Activated T-helper 1 cell treated with anti-CD3 and anti-CD28 coated beads, Interleukin-12 subunit alpha, Interleukin-12 subunit beta, Interleukin-2, Interleukin-4 antibody, amounts not matched to agents 30 ng/mL and 10 ng/mL and 1 ng/mL, durations not matched to agents 14 hours and 24 hours and 36 hours (primary cell): ENCODE measurements at places on chromosomes 2 and 18.

- H3K36me3 ChIP-seq, result no peaks in the 10 kb centered on the region
- DNase-seq, result no peak
- no peak overlapping the region for H3K27ac ChIP-seq
- no peak overlapping the region for H3K4me3 ChIP-seq
- H3K4me1 ChIP-seq, result no peaks in the 10 kb centered on the region
Measured at GRCh38 chr18:74468547-74469061, 11.5 kb upstream of the DIPK1C start.

DNA sequence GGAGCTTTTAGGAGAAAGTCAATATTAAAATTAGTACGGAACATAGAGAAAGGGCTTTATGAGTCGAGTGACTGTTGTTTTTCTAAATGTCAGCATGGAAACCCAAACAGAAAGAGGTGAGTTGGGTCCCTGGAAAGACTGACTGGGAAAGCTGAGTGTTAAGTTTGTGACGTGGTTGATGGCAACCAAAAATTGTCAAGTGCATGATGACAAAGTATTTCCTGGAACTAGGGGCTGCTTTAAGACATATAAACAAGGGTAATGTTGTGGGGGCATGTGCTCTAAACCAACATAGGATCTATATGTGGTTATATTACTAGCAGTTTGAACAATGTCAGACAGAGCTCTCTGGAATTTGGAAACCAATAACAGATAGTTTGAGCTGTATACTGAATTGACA lies 50.9 kb upstream of the GPD2 start:
- DNase-seq, result no peak
- peaks cover 4% of the 10 kb centered on the region for H3K27me3 ChIP-seq
- no peak overlapping the region for H3K4me3 ChIP-seq
- H3K27ac ChIP-seq, result peak overlapping the region; percentile 75
- no peaks in the 10 kb centered on the region for H3K36me3 ChIP-seq

DNA sequence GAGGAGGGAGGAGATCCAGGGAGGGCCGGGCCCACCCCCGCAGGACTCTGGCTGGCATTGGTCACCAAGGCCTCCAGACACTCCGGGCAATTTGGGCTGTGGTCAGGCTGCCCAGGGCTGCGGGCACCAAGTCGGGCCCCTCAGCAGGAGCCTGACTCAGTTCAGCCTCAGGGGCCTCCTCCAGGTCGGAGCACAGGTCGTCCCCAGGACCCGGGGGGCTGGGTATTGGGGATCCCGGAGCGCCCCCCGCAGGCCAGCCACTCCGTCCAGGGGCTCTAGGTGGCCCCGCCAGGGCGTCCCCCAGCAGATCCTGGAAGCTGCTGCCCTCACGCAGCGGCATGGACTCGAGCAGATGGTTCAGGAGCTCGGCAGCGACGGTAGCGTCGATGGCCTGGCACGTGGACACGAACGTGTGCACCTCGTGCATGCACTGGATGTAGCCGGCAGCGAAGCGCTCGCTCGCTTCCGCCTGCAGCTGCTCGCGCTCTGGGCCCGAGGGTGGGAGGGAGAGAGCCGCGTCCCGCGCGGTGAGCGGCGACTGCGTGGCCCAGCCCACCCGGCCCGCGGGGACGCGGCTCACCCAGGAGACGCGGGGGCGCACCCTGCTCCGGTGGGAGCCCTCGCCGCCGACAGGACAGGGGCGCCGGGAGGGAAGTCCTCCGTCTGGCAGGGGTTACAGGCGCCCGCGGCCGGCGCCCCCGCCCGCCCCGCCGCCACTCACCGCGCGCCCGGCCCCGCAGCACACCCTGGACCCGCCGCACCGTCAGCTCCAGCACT lies 884 bp downstream of the HES6 start:
- no peaks in the 10 kb centered on the region for H3K4me1 ChIP-seq
- DNase-seq, result peak; percentile 34
- peaks cover 44% of the 10 kb centered on the region for H3K27me3 ChIP-seq
- H3K27ac ChIP-seq, result no peak overlapping the region

DNA sequence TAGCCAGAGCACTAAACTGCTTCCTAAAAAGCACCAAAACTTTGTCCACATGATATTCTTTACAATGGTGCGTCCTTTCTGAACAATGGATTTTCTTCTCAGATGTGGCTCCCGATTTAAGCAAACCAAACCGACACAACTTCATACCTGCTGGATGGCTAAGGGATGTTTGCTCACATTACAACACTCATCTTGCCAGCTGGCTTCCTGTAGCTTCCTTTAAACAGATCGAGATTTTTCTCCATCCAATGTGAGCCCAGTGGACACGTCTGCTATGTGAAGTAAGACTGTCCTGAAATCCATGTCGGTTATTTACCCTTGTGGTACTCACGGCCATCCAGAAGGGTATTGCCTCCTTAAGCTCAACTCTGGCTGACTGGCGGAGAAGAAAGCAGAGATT lies 126.5 kb downstream of the MAPK4 start:
- no peaks in the 10 kb centered on the region for H3K36me3 ChIP-seq
- H3K27ac ChIP-seq, result no peak overlapping the region
- H3K4me3 ChIP-seq, result no peak overlapping the region
- peaks cover 2% of the 10 kb centered on the region for H3K27me3 ChIP-seq
- DNase-seq, result no peak
- no peaks in the 10 kb centered on the region for H3K4me1 ChIP-seq

DNA sequence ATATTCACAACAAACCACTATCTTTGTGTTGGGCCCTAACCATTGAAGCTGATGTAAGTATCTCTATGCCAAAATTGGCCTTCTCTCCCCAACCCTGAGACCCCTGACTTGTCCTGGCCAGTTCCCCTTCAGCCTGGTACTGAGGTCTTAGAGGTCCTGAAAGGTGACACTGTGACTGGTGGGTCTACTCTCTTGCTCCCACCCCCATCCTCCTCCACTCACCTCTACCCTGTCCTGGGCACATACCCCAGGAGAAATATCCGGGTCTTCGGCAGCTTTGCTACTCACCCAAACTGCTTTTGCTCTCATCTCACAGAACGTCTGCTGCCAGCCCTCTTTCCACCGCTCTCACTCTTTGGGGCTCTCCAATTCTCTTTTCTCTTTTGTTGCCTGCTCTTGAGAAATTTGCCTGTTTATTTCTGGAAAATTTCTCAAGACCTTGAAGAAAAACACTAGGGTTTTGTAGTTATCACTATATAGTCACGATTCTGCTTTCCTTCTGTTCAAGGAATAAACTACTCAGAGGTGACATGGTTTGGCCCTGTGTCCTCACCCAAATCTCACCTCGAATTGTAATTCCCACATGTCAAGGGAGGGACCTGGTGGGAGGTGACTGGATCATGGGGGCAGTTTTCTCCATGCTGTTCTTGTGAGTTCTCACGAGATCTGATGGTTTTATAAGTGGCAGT lies 133.8 kb upstream of the PKDCC start:
- peaks cover 11% of the 10 kb centered on the region for H3K27me3 ChIP-seq
- H3K4me1 ChIP-seq, result no peaks in the 10 kb centered on the region
- no peak for DNase-seq
- no peak overlapping the region for H3K27ac ChIP-seq
- H3K36me3 ChIP-seq, result no peaks in the 10 kb centered on the region

- no peaks in the 10 kb centered on the region for H3K36me3 ChIP-seq
- H3K4me3 ChIP-seq, result no peak overlapping the region
- H3K4me1 ChIP-seq, result no peaks in the 10 kb centered on the region
- no peaks in the 10 kb centered on the region for H3K27me3 ChIP-seq
Measured at GRCh38 chr18:51757255-51757924, 559.9 kb upstream of the MEX3C start.

DNA sequence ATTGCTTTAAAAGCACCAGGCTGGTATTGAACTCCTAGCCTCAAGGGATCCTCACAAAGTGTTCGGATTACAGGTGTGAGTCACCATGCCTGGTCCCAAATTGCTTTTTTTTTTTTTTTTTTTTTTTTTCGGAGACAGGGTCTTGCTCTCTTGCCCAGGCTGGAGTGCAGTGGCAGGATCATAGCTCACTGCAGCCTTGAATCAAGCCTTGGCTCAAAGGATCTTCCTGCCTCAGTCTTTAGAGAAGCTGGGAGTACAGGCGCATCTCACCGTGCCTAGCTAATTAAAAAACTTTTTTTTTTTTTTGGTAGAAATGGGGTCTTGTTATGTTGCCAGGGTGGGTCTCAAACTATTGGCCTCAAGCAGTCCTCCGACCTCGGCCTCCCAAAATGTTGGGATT lies 12.8 kb downstream of the MTA3 start:
- peaks cover 22% of the 10 kb centered on the region for H3K36me3 ChIP-seq
- no peaks in the 10 kb centered on the region for H3K27me3 ChIP-seq
- no peak overlapping the region for H3K27ac ChIP-seq
- peaks cover 1% of the 10 kb centered on the region for H3K4me1 ChIP-seq
- H3K4me3 ChIP-seq, result no peak overlapping the region

DNA sequence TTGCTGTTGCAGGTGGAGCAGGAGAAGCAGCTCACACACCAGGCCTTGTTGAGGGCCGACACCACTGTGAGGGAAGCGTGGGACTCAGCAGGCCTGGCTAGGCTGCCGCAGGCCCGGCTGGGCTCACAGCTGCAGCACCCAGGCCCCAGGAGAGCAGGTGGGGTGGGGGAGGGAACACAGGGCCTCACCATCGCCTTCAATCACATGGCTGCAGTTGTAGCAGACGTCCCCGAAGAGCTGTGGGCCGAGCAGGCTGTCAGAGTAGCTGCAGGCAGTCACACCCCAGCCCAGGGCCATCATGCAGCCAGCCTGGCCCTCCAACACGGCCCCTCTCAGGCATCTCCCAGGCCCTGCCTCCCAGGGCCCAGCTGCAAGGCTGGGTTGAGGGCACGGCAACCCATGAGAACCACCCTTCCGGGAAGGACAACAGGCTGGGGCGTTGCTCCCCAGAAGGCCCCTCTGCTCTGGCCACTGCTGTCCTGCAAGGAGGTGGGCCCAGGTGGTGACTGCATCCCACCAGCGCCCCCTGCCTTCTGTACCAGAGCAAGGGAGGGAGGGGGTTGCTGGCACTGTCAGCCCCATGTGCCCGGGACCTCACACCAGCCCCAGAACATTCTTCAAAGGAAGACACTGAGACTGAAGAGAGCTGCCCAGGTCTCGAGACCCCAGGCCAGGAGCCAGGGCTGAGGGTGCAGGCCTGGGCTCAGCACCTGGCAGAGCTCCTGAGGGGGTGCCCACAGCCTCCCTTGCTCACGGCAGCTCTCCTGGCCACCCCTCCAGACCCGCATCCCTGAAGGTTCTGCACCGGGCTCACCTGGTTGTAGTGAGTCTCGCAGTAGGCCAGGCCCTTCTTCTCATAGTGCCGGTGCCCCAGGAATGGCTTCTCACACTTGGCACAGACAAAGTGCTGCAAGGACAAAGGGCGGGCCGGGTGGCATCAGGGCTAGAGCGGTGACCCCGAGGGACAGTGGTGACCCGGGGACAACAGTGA lies 5.6 kb upstream of the GPR17 start:
- DNase-seq, result no peak
- H3K27ac ChIP-seq, result peak overlapping the region; percentile 70
- peaks cover 7% of the 10 kb centered on the region for H3K4me1 ChIP-seq
- no peaks in the 10 kb centered on the region for H3K36me3 ChIP-seq
- no peaks in the 10 kb centered on the region for H3K27me3 ChIP-seq

- H3K4me3 ChIP-seq, result no peak overlapping the region
- no peaks in the 10 kb centered on the region for H3K4me1 ChIP-seq
- no peak overlapping the region for H3K27ac ChIP-seq
- H3K36me3 ChIP-seq, result no peaks in the 10 kb centered on the region
- no peak for DNase-seq
Measured at GRCh38 chr2:20999906-21000645, 43.8 kb downstream of the APOB start.

DNA sequence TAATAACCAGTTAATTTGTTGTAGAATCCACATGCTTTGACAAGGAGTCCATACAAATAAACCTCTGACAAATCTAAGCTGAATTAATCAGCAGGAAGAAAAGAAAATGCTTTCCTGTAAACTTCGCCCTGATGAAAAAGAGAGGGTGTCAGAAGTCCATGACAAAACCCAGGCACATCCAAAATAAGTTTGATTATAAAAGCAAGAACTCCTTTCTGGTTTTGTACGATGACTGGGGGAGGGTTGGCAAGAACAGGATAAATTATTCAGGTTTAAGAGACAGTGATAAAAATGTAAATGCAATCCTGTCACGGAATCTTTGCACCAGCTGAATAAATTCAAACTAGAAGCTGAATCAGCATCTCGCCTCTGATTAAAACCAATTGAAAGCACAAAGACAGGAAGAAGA lies 469.2 kb upstream of the TNP1 start:
- no peak overlapping the region for H3K27ac ChIP-seq
- no peak for DNase-seq
- peaks cover under 1% of the 10 kb centered on the region for H3K36me3 ChIP-seq
- H3K4me3 ChIP-seq, result no peak overlapping the region
- H3K27me3 ChIP-seq, result no peaks in the 10 kb centered on the region
- H3K4me1 ChIP-seq, result no peaks in the 10 kb centered on the region

DNA sequence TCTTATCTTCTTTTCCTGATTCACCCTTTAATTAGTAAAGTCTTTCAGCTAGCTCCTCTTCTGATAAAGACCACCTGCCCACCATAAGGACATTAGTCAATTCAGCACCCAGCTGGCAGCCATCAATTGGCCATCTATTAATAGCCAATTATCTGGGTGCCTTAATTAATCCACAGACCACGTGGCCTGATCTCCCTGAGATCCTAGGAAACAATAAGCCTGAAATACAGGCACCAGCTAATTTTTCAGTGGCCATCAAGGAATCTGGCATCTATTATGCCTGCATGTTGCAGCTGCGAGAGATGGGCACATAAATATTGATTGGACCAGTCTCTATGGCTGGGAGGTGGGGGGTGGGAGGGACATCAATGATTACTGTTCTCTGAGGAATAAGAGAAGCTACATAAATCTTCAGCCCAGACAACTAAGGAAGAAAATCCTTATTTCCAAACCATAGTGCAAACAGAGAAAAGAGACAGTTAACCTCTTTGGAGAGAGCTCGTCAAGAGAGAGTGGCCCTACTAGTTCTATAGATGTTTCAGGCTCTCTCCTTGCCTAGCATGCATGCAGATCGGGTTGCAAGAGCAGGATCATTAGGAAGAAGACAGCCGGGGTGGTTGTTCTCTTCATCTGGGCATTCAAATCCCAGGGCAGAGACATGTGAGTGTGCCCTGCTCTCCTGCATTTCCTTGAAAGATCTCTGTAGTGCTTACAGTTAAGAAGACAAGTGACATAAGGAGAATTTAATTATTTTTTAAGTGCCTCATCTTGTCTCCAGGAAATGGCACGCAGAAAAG lies 8.7 kb downstream of the GALNT14 start:
- H3K27ac ChIP-seq, result no peak overlapping the region
- no peaks in the 10 kb centered on the region for H3K4me1 ChIP-seq
- no peaks in the 10 kb centered on the region for H3K36me3 ChIP-seq
- H3K27me3 ChIP-seq, result peaks cover 7% of the 10 kb centered on the region
- no peak for DNase-seq

DNA sequence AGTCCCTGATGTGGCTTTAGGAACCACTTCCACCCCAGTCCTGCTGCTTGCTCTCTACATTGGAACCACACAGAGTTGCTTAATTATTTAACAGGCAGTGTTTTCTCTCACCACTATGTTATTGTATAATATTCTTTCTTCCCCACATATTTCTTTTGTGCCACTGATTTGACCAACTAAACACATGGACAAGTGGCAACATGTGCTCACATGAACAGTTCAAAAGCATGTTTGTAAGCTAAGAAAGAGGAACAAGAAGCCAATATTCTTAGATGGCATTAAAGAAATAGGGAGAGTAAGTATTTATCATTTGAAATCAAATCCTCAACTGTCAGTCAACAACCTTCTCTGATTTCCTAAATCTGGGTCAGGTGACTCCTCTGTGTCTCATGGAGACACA lies 409.6 kb downstream of the FBXO15 start:
- no peaks in the 10 kb centered on the region for H3K27me3 ChIP-seq
- H3K4me3 ChIP-seq, result no peak overlapping the region
- no peaks in the 10 kb centered on the region for H3K4me1 ChIP-seq
- DNase-seq, result no peak
- H3K36me3 ChIP-seq, result no peaks in the 10 kb centered on the region
- no peak overlapping the region for H3K27ac ChIP-seq

- peak overlapping the region; percentile 73 for H3K4me3 ChIP-seq
- H3K27me3 ChIP-seq, result no peaks in the 10 kb centered on the region
- peak; percentile 43 for DNase-seq
- peaks cover 45% of the 10 kb centered on the region for H3K36me3 ChIP-seq
- H3K4me1 ChIP-seq, result peaks cover 68% of the 10 kb centered on the region
Measured at GRCh38 chr18:63137999-63138435, 181.6 kb downstream of the BCL2 start.
